ENCODE measurements at places on chromosomes 7 and 10. TPM values are rescaled to one million over a fixed set of nuclear protein-coding genes. Genes with fewer than 3 reads are reported as not detected.

Gene PAX4
- total RNA-seq, result not detected

Gene FBXO24
- 2.1 TPM for total RNA-seq

Gene SOSTDC1
- 0.20 TPM for total RNA-seq

Gene YKT6
- 84.8 TPM for total RNA-seq

Gene VWDE
- 13.7 TPM for total RNA-seq

GRCh38 chr10:111117528-111118277 is 40.9 kb downstream of the ADRA2A start:
- no peak overlapping the region for H3K4me3 ChIP-seq
- no peaks in the 10 kb centered on the region for H3K4me1 ChIP-seq
- no peaks in the 10 kb centered on the region for H3K36me3 ChIP-seq
- no peak for DNase-seq

- H3K27ac ChIP-seq, result no peak overlapping the region
- H3K4me3 ChIP-seq, result no peak overlapping the region
- no peak for DNase-seq
- no peaks in the 10 kb centered on the region for H3K4me1 ChIP-seq
These were observed 97.7 kb downstream of the BTRC start for GRCh38 chr10:101451667-101452069.

DNA sequence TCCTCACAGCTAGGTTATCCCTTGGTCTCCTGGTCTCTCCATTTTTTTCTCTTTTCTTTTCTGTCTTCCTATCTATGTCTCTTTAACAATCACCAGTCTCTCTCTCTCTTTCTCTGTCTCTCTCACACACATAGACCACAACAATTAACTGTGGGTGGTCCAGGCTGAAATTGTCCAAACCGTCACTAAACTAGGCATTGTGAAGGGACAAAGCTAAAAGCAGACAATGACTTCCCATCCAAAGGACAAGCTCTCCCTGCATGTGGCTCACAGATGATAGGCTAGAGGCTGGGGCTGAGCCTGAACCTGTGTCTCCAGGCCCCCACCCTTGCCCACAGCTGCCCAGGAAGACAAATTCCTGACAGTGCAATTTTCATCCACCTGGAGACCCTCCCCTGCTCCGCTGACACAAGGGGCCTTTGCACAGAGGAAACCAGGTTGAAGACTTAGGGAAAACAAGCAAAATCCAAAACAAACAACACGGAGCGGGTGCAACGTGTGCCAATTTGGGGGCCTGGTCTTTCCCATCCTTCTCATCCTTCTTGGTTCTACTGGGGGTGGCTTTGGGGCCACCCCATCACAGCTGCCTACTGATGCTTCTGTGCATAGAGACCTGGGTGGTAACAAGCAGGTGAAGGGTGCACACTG is 755.4 kb downstream of the GRID1 start:
- no peak overlapping the region for H3K4me3 ChIP-seq
- H3K27me3 ChIP-seq, result peaks cover 5% of the 10 kb centered on the region
- H3K4me1 ChIP-seq, result no peaks in the 10 kb centered on the region
- H3K36me3 ChIP-seq, result no peaks in the 10 kb centered on the region
- DNase-seq, result no peak

DNA sequence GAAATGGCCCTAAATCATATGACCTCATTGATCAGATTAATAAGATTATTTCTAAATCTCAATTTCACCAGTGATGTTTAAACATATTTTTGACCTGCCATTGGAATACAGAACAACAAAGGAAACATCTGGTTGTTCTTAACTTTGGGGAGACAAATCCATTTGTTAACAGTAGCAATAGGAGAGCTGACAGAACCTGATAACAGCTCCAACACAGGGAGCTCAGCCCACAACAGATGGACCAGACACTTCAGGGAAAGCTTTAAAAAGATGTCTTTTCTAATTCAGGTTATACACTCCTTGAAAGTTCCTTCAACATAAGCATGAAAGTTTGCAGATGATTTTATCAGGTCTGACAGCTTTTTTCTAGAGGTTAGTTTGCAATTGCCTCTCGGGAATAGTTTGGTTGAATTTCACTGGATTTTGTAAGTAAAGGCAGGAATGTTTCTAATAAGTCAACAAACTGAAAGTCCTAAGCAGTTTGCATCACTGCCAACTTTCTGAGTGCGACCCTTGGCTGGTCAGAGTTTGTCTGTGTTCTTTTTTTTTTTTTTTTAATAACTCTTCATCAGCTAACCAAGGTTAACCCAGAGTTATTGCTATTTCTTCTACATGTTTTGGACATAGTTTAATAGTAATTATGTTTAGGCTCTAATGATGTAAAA is 6.5 kb upstream of the MET start:
- no peaks in the 10 kb centered on the region for H3K27me3 ChIP-seq
- no peak for DNase-seq
- H3K4me1 ChIP-seq, result peaks cover 5% of the 10 kb centered on the region
- H3K36me3 ChIP-seq, result no peaks in the 10 kb centered on the region
- H3K27ac ChIP-seq, result no peak overlapping the region

GRCh38 chr7:54292171-54292925 is 249.8 kb upstream of the VSTM2A start:
- no peak overlapping the region for H3K4me3 ChIP-seq
- H3K27ac ChIP-seq, result no peak overlapping the region
- no peaks in the 10 kb centered on the region for H3K36me3 ChIP-seq
- H3K27me3 ChIP-seq, result no peaks in the 10 kb centered on the region
- no peak for DNase-seq
- H3K4me1 ChIP-seq, result no peaks in the 10 kb centered on the region

DNA sequence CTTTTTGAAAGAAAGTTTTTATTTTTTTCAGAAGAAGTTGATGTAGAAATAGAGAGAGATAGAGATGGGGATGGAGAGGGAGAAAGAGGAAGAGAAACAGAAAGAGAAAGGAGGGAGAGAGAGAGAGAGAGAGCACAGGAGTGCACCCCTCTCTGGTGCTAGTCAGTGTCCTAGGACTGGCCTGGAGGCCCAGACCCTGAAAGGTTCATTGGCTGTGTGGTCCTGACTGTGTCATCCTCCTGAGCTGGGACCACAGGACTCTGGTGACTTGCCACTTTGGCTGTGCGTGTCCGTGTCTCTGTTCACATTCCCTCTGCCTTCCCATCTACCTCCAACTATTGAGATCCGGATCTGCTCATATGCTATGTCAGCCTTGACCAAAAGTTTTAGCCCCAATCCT is 62.1 kb upstream of the SHH start:
- H3K4me3 ChIP-seq, result no peak overlapping the region
- H3K27me3 ChIP-seq, result no peaks in the 10 kb centered on the region
- H3K36me3 ChIP-seq, result no peaks in the 10 kb centered on the region
- no peak for DNase-seq
- H3K4me1 ChIP-seq, result no peaks in the 10 kb centered on the region

- DNase-seq, result no peak
- H3K27ac ChIP-seq, result no peak overlapping the region
- no peaks in the 10 kb centered on the region for H3K36me3 ChIP-seq
- no peaks in the 10 kb centered on the region for H3K4me1 ChIP-seq
These were observed 44.5 kb downstream of the MKI67 start for GRCh38 chr10:128081720-128082119.

DNA sequence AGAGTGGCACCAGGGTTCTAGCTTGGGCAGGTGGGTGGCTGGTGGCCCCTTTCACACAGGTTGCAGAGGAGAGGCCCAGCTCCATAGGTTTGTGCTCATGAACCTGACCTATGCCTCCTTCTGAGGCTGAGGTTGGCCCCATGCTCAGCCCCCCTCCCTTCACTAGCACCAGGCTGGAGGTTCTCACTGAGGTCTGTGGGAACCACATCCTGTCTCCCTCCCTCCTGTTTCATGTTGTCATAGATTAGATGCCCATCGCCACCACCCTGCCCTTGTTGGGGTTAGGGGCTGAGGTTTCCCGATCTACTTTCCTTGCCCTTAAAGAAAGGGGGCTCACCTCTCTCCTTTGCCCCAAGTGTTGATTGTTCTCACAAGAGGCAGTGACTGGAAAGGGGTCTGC is 14.7 kb downstream of the NEUROG3 start:
- DNase-seq, result no peak
- no peaks in the 10 kb centered on the region for H3K36me3 ChIP-seq
- H3K4me1 ChIP-seq, result no peaks in the 10 kb centered on the region
- H3K27ac ChIP-seq, result no peak overlapping the region
- H3K27me3 ChIP-seq, result 0 out of 2 replicates have a peak, but pooled peaks cover 5% of the 10 kb centered on the region

DNA sequence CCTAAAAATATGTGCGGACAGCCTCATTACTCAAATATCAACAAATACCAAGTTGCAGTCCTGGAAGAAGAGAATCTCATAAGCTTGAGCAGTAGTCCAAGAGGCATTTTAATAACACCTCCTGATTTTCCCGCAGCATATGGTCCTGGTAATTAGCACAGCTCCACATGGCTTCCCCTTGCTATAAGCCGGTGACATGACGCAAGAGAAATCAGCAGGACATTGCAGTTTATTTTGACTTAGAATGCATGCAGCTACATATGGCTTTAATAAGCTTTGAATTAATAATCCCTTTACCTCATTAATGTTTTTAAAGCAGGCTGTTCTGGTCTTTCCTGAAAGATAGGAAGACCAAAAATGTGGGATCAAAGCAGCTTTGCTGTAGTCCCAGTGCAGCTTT is 137.6 kb downstream of the RAMP3 start:
- no peak overlapping the region for H3K27ac ChIP-seq
- H3K27me3 ChIP-seq, result peaks cover 44% of the 10 kb centered on the region
- no peak for DNase-seq
- no peaks in the 10 kb centered on the region for H3K4me1 ChIP-seq
- no peaks in the 10 kb centered on the region for H3K36me3 ChIP-seq
- H3K4me3 ChIP-seq, result no peak overlapping the region

GRCh38 chr7:102241431-102241830 is 45.2 kb upstream of the SH2B2 start:
- H3K27me3 ChIP-seq, result no peaks in the 10 kb centered on the region
- H3K27ac ChIP-seq, result no peak overlapping the region
- no peak for DNase-seq
- H3K36me3 ChIP-seq, result no peaks in the 10 kb centered on the region
- H3K4me3 ChIP-seq, result no peak overlapping the region

GRCh38 chr7:5598261-5598761 is 174.7 kb upstream of the TNRC18 start:
- peak overlapping the region; percentile 10 for H3K4me3 ChIP-seq
- H3K36me3 ChIP-seq, result peaks cover 26% of the 10 kb centered on the region
- H3K27ac ChIP-seq, result peak overlapping the region; percentile 62
- peaks cover 37% of the 10 kb centered on the region for H3K4me1 ChIP-seq
- H3K27me3 ChIP-seq, result no peaks in the 10 kb centered on the region

DNA sequence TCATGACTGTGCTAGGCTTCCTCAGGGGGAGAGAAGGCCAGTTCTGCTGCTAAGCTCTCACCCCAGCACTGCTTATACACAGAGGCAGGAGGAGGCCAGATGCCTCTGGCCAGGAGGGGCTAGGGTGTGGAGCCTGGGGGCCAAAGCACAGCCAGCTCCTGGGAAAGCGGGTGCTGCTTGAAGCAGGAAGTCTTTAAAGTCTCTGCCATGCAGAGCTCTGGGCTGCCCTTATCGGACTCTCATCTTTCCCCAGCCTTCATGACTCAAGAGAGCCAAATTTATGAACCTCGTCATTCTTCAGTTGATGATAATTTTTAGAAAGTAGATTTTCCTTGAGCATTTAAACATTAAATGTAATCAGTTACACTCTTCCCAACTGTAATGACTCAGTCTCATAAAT is 11.2 kb upstream of the TSPAN14 start:
- H3K36me3 ChIP-seq, result no peaks in the 10 kb centered on the region
- H3K27ac ChIP-seq, result no peak overlapping the region
- no peak overlapping the region for H3K4me3 ChIP-seq

DNA sequence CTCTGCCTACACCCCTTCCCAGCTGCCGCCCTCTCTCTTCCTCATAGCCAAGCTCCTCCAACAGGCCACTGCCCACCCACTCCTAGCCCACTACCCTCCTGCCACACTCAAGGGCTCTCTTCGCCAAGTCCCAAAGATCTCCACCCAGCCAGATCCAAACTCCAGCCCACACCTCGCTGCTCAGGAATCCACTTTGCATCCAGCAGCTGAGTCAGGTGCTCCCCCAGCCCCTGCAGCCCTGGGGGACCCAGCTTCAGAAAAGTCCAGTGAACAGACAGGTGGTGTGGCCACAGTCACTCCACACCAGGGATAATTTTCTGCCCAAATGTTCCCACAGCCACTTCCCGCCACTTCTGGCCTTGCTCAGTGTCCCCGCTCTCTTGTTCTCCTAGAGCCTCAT is 10.9 kb downstream of the OGDHL start:
- H3K27me3 ChIP-seq, result no peaks in the 10 kb centered on the region
- H3K27ac ChIP-seq, result no peak overlapping the region
- DNase-seq, result no peak
- H3K4me1 ChIP-seq, result no peaks in the 10 kb centered on the region
- no peaks in the 10 kb centered on the region for H3K36me3 ChIP-seq
